B cell (primary cell): ENCODE measurements at places on chromosomes 13 and 19.

GRCh38 chr19:18167975-18168645 lies 5.5 kb upstream of the IFI30 start:
- peak; percentile 79 for DNase-seq
- H3K36me3 ChIP-seq, result peaks cover 21% of the 10 kb centered on the region
- H3K4me3 ChIP-seq, result peak overlapping the region; percentile 23
- H3K27me3 ChIP-seq, result no peaks in the 10 kb centered on the region
- peak overlapping the region; percentile 97 for H3K27ac ChIP-seq

- no peaks in the 10 kb centered on the region for H3K4me1 ChIP-seq
- no peaks in the 10 kb centered on the region for H3K36me3 ChIP-seq
- H3K27ac ChIP-seq, result no peak overlapping the region
- H3K27me3 ChIP-seq, result no peaks in the 10 kb centered on the region
- no peak for DNase-seq
Measured at GRCh38 chr13:43698758-43699157, 88.0 kb downstream of the ENOX1 start.

DNA sequence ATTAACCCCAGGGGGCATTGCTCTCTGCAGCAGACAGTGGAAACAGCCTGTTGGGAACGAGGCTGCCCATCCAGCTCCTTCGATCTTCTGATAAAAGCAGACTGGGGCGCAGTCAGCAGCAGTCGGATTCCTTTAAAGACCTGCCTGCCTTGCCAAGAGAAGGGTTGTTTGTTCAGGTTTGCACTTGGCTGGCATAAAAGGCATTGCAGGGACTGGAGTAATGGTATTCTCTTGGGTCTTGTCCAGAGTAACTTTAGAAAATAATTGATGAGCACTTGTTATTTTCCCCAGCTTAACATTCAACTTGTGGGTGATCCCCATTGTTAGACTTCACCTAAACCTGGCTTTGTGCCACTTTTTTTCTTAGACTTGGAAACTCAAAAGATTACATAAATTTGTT lies 67.3 kb upstream of the SLC10A2 start:
- H3K27ac ChIP-seq, result no peak overlapping the region
- H3K27me3 ChIP-seq, result no peaks in the 10 kb centered on the region
- no peak for DNase-seq
- H3K4me1 ChIP-seq, result no peaks in the 10 kb centered on the region
- H3K36me3 ChIP-seq, result no peaks in the 10 kb centered on the region

- no peaks in the 10 kb centered on the region for H3K27me3 ChIP-seq
- peaks cover 36% of the 10 kb centered on the region for H3K36me3 ChIP-seq
- H3K27ac ChIP-seq, result no peak overlapping the region
- peak overlapping the region; percentile 91 for H3K4me3 ChIP-seq
- DNase-seq, result no peak
Measured at GRCh38 chr19:16146112-16146511, 2.6 kb downstream of the HSH2D start.

DNA sequence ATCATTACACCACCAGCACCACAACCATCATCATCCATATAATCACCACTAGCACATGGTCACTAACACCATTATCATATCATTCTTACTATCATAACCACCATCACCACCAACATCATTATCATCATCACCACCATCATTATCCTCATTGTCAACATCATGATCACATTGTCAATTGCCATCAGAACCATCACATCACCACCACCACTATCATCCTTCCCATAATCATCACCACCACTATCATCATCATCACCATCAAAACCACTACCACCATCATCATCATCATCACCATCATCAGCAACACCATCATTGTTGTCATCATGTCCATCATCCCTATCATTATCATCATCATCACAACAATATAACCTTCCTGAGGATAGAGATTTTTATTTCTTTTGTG lies 58.1 kb downstream of the MBD3L1 start:
- DNase-seq, result no peak
- H3K4me1 ChIP-seq, result no peaks in the 10 kb centered on the region
- H3K36me3 ChIP-seq, result no peaks in the 10 kb centered on the region
- H3K27ac ChIP-seq, result no peak overlapping the region

DNA sequence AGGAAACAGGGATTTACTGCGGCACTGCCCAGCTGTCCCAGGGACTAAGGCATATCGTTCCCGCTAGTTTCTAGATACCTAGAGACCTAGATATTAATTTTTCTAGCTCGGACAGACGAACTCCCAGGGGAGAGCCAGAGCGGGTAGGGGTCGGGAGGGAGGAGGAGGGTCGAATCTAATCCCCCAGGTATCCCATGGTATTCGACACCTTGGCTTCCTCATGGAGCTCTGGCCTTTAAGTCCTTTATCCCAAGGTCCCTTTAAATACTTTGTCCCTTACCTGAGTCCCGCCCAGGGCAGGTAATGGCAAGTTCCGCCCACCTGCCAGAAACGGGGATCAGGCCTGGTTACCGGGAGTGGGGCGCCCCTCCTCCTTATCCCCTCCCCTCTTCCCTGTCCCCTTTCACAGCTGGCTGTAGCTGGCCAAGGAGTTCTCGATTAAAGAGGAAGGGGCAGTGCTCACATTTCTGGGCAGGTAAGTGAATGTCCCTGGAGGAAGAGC lies at the start of gene PRRG2:
Gene PRRG2, plus strand, starts transcription at position 310 of the 502 bp plus-strand sequence. CDS start 1,904 bp downstream, outside the sequence.
- no peaks in the 10 kb centered on the region for H3K36me3 ChIP-seq
- no peaks in the 10 kb centered on the region for H3K27me3 ChIP-seq
- H3K27ac ChIP-seq, result peak within 1 kb of the TSS; percentile 5
- peaks cover 23% of the 10 kb centered on the region for H3K4me1 ChIP-seq
- peak within 1 kb of the TSS; percentile 87 for H3K4me3 ChIP-seq
- DNase-seq, result no peak

GRCh38 chr19:6854758-6855157 lies 32.6 kb upstream of the ADGRE1 start:
- no peak for DNase-seq
- peaks cover 8% of the 10 kb centered on the region for H3K36me3 ChIP-seq
- no peak overlapping the region for H3K27ac ChIP-seq
